Left lobe of liver (tissue), 2 donors: ENCODE measurements at places on chromosomes 5 and 9. TPM values are rescaled to one million over a fixed set of nuclear protein-coding genes. Genes with fewer than 3 reads are reported as not detected.

DNA sequence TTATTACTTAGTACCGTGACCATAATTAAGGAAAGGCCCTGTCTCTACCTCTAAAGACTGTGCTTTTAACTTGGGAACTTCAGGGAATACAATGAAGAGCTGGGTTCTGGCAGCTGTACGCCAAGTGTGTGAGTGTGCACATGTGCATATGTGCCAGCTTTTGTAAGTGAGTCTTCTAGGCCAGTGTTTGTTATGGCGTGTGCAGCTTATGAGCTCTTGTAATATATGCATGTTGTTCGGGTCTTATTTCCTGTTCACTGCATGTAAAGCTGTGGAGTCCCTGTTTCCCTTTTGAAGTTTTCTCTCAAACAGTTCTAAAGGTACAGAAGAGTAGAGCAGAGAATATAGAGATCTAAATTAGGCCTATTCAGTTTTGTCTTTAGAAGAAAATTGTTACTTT lies 30.5 kb downstream of the TGFBR1 start:
- DNase-seq = no peak

- no peak for DNase-seq
Measured at GRCh38 chr9:136670576-136671253, 8.0 kb downstream of the EGFL7 start.

DNA sequence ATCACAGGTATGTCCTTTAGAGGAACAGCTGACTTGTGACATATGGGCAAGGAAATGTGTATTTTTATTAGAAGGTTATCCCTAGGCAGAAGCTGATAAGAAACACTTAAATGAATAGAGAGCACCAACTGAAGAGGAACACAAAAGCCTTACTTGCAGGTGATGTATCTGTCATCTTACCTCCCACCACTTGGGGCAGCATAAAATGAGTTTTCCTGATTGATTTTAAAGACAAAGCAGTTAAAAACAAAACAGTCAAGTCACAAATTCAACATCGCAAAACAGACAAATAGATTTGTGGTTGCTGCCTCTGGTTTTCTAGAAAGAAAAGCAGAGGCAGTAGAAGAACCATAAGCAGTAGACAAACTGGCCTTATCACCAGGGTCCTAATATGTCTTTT lies 302.4 kb upstream of the ZNF462 start:
- DNase-seq = no peak

N4BP3 gene
- total RNA-seq = 0.13 TPM
